Endodermal cell (in vitro differentiated cells): ENCODE measurements at places on chromosomes 7 and 10. TPM values are rescaled to one million over a fixed set of nuclear protein-coding genes. Genes with fewer than 3 reads are reported as not detected.

The TMEM213 gene
- total RNA-seq: not detected in 2 replicates

The GLCCI1 gene
- total RNA-seq: 46.2 and 55.8 TPM in 2 replicates

The ZCCHC24 gene
- 7.3 and 7.6 TPM in 2 replicates for total RNA-seq

The ZNF722 gene
- not detected in 2 replicates for total RNA-seq

The SLC35G1 gene
- 10.3 and 11.3 TPM in 2 replicates for total RNA-seq

The LLCFC1 gene
- total RNA-seq: not detected in 2 replicates

The YKT6 gene
- total RNA-seq: 63.1 to 99.1 TPM (median 96.2 TPM) in 3 replicates

The FANK1 gene
- 8.6 to 10.0 TPM (median 9.7 TPM) in 3 replicates for total RNA-seq

GRCh38 chr10:48818081-48818480 lies 121.6 kb downstream of the LRRC18 start:
- H3K27ac ChIP-seq: no peak overlapping the region
- no peaks in the 10 kb centered on the region for H3K27me3 ChIP-seq
- H3K4me1 ChIP-seq: no peaks in the 10 kb centered on the region
- no peak overlapping the region for H3K4me3 ChIP-seq
- no peak for DNase-seq
- H3K36me3 ChIP-seq: no peaks in the 10 kb centered on the region

DNA sequence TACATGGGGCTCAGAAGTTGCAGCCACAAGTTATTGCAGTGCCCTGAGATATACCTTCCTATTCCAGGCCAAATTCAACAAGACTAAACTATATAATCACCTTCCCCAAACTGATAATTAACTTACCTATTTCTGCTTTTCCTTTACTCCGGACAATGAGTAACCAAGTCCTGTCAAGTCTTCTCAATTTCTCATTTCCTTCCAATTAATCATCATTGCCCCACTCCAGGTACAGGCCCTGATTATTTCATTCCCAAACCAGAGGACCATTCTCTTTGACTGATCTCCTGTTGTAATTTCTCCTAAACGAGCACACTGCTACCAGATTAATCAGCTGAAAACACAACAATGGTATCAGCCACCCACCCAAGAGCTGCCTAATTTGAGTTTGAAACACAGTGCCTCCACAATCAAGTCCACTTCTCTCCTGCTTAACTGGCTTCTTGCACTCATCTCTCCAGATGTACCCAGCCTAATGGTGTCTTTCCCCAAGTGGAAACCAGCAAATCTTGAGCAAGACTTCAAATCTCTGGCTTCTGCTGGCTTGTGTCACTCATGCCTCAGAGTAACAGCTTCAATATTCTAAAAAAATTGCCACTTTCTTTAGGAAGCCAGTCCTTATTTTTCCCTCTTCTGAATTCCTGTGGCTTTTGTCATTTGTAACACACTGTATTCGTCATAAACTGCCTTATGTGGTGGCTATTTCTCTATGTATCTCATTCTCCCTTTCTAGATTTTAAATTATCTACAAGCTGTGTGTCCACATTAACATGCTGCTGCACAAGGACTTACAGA lies 89.1 kb downstream of the CDK6 start:
- no peaks in the 10 kb centered on the region for H3K27me3 ChIP-seq
- H3K36me3 ChIP-seq: peaks cover 5% of the 10 kb centered on the region
- H3K27ac ChIP-seq: no peak overlapping the region
- H3K4me1 ChIP-seq: no peaks in the 10 kb centered on the region

DNA sequence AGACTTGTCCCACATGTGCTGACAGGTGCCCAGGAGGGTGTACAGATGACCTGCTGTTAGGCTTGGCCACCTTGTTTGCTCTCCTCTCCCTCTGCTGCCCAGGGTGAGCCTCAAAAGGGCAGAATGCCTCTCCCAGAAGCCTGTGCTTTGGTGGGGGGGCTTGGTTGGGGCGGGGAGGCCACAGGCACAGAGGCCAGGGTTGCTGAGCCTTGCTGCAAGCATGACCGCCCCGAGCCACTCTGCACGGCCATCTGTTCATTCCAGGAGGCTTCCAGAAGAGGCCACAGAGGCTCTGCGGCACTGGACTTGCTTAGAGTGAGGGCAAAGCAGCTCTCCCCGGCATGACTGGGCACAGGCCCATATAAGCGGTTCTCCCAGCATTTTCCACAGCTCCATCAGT lies 190.8 kb downstream of the GLRX3 start:
- H3K4me3 ChIP-seq: no peak overlapping the region
- H3K27me3 ChIP-seq: no peaks in the 10 kb centered on the region
- H3K27ac ChIP-seq: no peak overlapping the region
- H3K36me3 ChIP-seq: no peaks in the 10 kb centered on the region
- no peak for DNase-seq
- H3K4me1 ChIP-seq: no peaks in the 10 kb centered on the region

DNA sequence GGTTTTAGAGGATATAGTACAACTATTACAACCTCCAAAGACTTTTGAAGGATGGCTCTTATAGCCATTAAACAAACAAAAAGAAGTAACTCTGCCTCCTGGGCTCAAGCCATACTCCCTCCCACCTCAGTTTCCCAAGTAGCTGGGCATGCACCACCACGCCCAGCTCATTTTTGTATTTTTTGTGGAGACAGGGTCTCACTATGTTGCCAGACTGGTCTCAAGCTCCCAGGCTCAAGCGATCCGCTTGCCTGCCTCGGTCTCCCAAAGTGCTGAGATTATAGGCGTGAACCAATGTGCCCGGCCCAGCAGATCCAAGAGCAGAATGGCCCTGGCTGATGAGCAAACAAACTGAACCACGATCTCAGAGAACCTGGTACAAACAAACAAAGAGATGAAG lies 16.0 kb downstream of the NANOS1 start:
- no peak overlapping the region for H3K27ac ChIP-seq
- no peaks in the 10 kb centered on the region for H3K27me3 ChIP-seq
- peaks cover 100% of the 10 kb centered on the region for H3K36me3 ChIP-seq
- H3K4me3 ChIP-seq: no peak overlapping the region
